ENCODE measurements at places on chromosomes 2 and 18.

- no peak for DNase-seq
Measured at GRCh38 chr2:188410504-188411235, 119.0 kb downstream of the GULP1 start.

DNA sequence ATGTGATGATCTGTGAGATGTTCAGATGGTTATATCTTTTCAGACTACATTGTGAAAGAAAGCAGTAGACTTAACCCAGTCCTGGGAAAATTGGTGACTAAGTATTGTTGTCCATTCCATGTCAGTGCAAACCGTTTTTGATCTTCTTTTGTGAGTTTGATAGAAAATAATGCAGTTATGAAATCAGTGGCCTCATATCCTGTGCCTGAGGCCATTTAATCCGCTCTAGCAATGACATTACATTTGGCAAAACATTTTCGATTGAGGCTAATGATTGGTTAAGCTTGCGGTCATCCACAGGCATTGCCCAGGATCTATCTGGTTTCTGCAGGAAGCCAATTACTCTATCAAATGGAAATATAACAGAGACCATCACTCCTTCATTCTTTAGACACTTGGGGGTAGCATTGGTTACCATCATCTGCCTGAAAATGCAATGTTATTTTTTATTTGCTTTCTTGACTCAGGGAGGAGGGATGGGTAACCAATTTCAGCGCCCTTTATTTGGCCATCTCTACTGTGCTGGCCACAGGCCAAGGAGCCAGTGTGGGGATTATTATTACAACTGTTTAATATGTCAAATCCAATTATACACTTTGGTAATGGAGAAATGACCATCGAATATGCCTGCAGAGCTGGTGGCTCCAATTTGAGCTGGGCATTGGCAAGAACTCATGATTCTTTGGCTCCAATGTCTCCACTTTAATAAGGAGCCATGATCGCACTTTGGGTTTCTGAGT lies 33.6 kb downstream of the TRIB2 start:
- no peak for DNase-seq

DNA sequence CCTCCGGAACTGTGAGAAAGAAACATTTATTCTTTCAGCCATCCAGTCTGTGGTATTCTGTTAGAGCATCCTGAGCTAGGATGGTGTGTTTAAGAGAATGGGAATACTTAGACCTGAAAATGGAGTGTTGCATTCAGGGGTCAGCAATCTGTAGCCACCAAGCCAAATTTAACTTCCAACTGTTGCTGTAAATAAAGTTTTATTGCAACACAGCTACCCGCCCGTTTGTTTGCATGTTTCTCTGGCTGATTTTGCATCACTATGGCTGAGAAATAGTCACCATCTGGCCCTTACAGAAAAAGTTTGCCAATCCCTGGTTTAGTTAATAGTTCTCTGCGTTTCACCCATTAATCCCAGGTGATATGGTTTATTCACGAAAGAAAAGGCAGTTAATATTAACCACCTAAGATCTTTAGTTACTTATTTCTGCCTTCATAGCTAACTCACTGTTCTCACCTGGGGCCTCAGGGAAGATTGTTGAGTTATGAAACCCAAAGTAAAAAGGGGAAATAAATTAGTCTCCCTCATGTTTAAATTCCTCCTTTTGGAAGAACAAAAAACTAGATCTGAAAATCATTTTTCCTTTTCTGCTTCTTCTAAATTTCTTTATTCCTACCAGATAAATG lies 9.5 kb upstream of the CYS1 start:
- DNase-seq: no peak

GRCh38 chr2:187081461-187081860 lies 232.5 kb upstream of the ZSWIM2 start:
- no peak for DNase-seq

DNA sequence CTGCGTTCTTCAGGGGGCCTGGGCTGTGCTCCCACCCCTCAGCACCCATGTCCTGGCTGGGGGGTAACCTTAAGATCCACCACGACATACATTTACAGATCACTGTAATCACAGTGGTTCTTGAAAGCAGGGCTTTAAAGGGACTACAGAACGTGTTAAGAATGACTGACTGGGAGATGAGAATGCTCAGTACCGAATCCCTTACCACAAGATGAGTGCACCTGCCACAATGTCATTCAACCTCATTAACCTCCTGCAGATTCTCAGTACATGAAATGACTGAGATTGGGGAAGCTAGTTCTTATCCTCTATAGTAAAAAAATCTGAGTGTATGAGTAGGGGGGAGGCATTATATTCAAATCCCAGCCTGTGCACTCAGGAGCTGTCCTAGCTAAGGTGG lies 10.5 kb upstream of the PIEZO2 start:
- no peak for DNase-seq

- no peak for DNase-seq
Measured at GRCh38 chr2:171320208-171320621, 113.6 kb downstream of the METTL8 start.

DNA sequence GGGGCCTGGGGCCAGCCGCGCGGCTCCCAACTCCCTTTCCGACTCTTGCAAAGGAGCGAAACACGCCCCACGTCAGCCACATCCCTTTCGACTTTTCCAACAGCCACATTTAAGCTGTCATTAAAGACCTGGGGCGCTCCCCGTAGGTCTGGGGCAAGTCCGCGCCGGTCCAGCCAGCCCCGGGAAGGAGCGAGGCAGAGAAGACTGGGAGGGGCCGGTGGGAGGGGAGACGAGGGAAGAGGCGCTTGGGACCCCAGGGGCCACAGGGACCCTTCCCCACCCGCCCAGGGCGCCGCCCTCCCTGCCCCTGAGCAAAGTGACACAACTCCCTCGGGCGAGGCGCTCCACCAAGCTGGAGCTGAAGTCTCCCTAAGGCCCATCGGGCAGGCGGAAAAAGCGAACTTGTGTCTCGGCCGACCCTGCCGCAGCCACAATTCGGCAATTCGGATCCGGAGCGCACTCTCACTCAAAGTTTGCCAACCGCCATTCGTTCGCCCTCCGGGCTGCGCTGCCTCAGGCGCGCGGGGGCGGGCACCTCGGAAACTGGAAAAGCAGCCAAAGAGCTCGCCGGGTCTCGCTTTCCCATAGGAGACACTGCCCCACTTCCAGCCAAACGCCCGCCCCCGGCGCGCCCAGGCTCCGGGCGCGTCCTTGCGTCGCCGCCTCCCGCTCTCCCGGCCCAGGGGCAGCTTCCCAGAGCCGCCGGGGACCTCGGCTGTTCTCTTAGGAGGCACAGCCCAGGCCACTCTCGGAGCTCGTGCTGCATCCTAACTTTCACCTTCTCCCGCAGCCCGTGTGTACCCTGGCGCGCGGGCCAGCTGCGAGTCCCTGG lies 1.1 kb upstream of the KCTD1 start:
- DNase-seq: no peak

All from activated gamma-delta T cell treated with Interleukin-2 at 50 U/mL for 16 hours (primary cell).